ENCODE measurements at places on chromosomes 2 and 18.

DNA sequence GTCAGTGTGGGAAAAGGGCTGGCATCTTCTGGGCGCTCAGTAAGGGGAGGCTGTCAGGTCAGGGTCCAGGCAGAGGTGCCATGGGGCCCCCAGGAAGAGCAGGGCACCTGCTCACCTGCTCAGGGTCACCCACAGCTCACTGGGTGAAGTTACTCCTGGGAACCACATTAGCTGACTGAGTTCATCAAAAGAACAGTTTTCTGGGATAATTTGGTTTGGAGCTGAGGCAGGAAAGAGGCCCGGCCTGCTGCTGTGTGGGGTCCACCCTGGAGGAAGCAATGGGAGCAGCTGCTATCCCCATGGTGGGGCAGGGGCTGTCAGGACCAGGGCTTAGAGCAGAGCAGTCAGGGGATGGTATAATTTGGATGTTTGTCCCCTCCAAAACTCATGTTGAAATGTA, 97.2 kb upstream of the GPC1 start:
- DNase-seq: no peak

DNA sequence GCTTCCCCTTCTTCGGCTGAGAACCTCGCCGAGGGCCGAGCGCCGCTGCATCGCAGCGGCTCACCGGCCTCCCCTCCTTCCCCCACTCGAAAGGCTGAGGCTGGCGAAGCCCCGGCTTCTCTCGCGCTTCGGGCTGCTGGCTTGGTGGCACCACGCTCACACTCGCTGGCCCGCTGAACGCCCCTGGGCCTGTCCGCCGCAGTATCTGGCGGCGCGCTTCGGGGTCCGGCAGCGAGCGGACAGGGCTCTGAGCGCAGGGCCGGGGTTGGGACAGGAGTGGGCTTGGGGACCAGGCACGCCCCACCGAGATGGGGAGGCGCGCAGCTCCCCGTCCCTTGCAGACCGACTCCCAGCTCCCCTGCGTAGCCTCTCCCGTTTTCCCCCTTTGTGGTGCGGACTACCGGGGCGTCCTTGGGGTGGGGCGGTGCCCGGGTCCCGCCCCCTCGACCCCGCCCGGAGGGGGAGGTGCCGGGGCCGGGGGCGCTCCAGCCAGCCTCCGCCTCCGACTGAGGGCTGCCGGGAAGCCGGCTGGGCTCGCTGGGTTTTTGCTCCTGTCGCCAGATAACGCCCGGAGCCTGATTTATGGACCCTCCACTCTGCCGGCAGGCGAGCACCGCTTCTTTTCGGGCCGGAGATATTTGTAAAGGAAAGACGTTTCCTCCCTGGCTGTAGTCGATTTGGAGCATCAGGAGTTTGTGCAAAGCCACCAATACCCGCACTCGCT, 3.8 kb downstream of the GBX2 start:
- no peak for DNase-seq

DNA sequence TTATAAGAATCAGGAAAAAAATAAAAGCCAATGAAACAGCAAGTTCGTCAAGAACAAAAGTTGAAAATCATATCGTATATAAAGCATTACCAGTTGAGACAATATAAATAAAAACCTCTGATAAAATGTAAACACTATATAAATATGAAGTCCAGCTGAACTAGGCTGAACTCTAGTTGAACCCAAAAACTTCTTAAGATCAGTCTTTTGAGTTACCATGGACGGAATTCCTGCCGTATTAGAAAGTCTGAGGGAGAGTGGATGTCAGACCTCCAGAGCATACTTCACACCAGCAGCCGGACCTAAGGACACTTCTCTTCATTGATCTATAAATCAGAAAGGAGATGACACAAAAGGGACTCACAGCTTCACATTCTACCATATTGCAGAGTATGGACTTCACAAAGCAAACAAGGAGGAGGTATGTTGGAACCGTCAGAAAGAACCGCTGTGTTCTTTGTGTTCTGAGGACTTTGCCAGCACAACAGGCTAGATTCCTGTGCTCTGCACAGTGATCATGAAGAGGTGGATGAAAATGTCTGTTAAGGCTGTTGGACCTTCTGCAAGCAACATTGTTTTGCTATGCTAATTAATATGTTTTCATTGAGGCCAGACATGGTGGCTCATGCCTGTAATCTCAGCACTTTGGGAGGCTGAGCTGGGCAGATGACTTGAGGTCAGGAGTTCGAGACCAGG, 67.2 kb upstream of the SP5 start:
- no peak for DNase-seq

DNA sequence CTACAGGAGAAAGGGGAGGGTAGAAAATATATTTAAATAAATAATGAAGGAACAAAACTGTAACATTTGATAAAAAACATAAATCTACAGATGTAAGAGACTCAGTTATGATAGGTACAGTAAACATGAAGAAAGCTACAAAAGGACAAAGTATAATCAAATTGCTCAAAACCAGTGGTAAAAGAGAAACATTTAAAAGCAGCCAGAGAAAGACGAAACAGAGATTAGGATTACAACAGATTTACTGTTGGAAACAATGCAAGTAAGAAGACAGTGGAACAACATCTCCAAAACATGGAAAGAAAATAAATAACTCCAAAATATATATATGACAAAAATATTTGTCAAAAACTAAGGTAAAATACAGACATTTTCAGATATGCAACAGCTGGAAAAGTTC, 307.7 kb upstream of the REV1 start:
- no peak for DNase-seq

GRCh38 chr2:55163941-55164390, 68.1 kb downstream of the CLHC1 start:
- no peak for DNase-seq

- no peak for DNase-seq
Observed at GRCh38 chr18:44699572-44700261, 19.0 kb downstream of the SETBP1 start.

GRCh38 chr2:168241746-168242145, 5.6 kb downstream of the STK39 start:
- no peak for DNase-seq

- no peak for DNase-seq
Observed at GRCh38 chr18:79647307-79647706, 32.3 kb upstream of the CTDP1 start.

GRCh38 chr2:241741016-241741415, 6.6 kb downstream of the D2HGDH start:
- peak; percentile 46 for DNase-seq

- DNase-seq: no peak
Observed at GRCh38 chr18:59639821-59640220, 57.4 kb downstream of the CCBE1 start.

- DNase-seq: no peak
Observed at GRCh38 chr2:164835302-164835701, 6.3 kb downstream of the COBLL1 start.

DNA sequence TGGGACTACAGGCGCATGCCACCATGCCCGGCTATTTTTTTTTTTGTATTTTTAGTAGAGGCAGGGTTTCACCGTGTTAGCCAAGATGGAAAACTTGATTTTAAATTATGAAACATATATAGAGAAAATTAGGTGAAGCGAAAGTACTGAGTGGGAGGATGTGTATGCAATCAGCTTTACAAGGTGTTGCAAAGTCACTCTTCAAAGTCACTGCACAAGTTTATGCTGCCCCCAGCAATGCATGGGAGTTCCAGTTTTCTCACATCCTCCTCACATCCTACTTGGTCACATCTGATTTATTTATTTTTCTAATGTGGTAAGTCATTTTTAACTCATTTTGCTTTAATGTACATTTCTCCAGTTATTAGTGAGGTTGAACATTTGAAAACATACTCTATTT, 49.2 kb upstream of the CHN1 start:
- DNase-seq: no peak

DNA sequence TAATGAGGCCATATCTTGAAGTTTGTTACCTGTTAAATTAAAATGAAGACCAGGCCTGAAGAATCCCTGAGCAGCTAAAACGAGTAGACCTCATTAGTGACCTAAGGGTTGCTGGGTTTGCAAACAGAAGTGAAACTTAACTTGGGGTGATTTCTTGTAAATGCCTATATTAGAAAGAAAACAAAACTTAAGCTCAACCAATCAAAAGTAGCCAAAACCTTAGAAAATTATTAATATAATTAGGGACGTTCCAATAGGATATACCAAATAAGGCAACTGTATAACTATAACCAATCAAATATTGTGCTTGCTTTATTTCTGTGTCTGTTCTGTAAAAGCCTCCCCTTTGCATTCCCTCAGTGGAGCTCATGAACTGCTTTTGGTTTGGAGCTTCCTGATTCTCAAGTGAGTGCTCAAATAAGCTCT, 137.9 kb upstream of the VRK2 start:
- no peak for DNase-seq

- no peak for DNase-seq
Observed at GRCh38 chr2:201046881-201047280, 24.6 kb downstream of the HYCC2 start.

GRCh38 chr2:217791551-217791950, 211.2 kb downstream of the TNS1 start:
- no peak for DNase-seq

GRCh38 chr2:135052997-135053474, 944 bp downstream of the RAB3GAP1 start:
- DNase-seq: peak; percentile 26

GRCh38 chr2:222013889-222014288, 284.9 kb downstream of the PAX3 start:
- no peak for DNase-seq

GRCh38 chr2:37189452-37190153, 1.1 kb upstream of the SULT6B1 start:
- no peak for DNase-seq

GRCh38 chr2:48727560-48727959, 28.0 kb downstream of the LHCGR start:
- DNase-seq: no peak

GRCh38 chr2:166193407-166193806, 65.6 kb upstream of the SCN1A start:
- no peak for DNase-seq

DNA sequence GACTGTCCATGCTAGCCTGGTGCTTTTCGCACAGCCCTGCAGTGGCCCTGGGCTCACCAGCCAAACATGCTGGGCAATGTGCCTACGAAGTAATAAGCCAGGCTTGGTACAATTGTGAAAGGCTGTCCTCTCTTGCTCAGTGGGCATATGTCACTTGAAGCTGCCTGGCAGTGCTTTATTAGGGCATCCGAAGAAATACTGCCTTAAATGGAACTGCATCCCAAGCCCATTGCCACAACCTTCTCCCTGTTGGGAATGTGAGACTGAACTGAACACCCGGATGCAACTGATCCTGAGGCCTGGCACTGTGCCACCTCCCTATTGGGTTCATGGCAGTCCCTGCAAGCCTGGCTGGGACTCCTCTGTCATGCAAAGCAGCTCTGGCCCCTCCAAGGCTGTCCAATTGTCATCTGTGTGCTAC, 15.9 kb downstream of the CAPG start:
- no peak for DNase-seq

DNA sequence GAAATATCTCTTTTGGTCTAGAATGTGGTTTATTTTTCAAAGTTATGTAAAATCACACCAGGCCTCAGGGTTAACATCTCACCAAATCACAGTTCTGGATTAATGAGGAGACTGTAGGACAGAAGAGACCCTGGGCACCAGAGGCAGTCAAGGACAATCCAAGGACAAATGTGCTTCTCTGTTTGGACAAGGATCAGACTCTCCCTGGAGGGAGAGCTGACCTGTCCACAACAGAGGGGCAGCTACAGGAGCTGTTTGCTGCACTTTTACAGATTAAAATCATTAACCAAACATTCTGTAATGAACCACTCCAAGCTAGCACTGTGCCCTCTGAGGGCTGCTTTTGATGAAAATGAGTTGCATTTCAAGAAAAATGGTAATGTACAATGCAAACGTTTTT, 690.6 kb upstream of the SLC8A1 start:
- DNase-seq: no peak

GRCh38 chr2:152134488-152135280, 35.8 kb upstream of the CACNB4 start:
- DNase-seq: peak; percentile 14

DNA sequence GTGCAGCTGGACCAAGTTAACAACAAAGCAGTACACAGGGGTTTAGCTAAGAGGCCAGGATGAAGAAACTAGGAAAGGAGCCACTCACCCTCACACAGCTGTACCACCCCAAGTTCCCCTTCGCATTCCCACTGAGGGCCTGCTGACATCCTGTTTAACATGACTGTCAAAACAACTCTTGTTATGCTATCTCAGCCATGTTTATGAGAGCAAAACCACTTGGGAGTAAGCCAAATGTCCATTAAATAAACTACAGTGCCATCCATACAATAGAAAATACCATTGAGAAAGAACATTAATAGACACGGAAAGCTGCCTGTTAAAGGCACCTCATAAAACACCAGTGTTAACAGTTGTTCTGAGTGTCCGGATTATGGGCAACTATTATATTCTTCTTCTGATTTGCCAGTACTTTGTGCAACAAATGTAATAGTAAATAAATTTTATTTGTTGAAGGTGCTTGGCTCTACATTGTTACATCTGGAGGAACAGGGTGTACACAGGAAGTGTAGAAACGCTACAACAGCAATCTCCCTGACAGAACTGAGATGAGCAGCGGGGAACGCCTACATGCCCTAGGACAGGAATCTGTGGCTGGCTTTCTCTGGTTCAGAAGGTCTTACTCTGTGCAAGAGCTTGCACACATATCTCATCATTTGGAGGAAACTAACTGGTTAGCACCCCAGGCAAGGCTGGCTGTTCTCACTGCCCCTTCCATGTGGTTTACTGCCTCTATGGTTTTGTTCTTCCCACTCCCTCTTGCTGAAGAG, 85.6 kb downstream of the EHD3 start:
- peak; percentile 20 for DNase-seq

DNA sequence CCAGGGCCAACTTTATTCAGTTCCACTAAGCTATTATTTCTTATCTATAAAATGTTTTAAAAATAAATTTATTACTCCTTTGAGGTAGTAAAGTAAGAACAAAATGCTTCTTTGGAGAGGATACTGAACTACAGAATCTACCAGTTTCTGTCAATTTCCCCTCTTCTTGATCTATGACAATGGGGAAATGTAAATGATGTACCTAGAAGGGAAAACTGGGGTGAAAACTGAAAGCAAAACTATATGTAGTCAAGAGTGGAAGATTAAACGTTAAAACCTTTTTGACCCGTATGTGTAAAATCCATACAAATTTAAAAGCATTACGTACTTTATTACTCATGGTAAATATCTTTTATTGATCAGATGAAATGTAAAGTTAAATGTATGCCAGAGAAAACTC, 1287.8 kb upstream of the TMEFF2 start:
- no peak for DNase-seq

- DNase-seq: no peak
Observed at GRCh38 chr2:197274349-197274748, 36.2 kb downstream of the ANKRD44 start.

GRCh38 chr2:106085181-106085940, 108.7 kb downstream of the UXS1 start:
- DNase-seq: peak; percentile 52
